ENCODE measurements at places on chromosomes 13 and 19.
A peak's percentile ranks its signal among the peaks of the same experiment; 100 is the strongest.

DNA sequence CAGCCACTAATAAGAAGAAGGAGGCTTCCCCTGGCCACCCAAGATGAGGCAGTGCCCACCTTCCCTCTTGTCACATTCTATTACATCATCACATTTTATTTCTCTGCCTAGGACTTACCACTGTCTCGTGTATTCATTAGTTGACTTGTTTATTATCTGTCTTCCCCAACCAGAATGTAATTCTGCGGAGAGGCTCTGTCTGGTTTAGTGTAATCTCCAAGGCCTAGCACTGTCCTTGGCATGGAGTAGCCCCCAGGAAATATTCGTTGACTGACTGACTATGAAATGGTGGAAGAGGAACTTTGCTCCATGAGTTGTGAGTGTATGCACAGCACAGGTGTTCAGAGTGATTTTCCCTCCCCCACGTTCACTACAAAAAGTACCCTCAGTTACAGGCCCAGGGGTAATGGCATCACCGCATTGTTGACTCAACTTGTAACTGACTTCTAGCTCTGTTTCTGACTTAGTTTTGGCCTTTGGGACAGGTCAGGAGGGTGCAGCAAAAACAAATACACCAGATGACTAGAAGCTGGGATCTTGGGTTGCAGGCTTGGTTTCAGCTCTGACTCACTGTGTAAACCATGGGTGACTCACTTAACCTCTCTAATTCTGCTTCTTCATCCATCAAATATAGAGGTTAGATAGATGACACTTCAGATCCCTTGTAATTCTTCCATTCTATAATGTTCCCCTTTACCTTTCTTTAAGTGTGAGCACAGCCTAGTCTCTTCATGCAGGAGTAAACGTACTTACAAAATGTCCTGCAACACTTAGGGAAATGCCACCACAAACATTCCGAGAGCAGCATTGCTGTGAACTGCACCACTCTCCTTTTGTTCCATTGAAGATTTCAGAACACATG is 229.7 kb downstream of the KCNRG start:
- DNase-seq: peak; percentile 28

GRCh38 chr13:41740479-41740878 is 220.4 kb downstream of the VWA8 start:
- no peak for DNase-seq

- no peak for DNase-seq
Observed at GRCh38 chr13:23477101-23477500, 43.6 kb upstream of the SACS start.

DNA sequence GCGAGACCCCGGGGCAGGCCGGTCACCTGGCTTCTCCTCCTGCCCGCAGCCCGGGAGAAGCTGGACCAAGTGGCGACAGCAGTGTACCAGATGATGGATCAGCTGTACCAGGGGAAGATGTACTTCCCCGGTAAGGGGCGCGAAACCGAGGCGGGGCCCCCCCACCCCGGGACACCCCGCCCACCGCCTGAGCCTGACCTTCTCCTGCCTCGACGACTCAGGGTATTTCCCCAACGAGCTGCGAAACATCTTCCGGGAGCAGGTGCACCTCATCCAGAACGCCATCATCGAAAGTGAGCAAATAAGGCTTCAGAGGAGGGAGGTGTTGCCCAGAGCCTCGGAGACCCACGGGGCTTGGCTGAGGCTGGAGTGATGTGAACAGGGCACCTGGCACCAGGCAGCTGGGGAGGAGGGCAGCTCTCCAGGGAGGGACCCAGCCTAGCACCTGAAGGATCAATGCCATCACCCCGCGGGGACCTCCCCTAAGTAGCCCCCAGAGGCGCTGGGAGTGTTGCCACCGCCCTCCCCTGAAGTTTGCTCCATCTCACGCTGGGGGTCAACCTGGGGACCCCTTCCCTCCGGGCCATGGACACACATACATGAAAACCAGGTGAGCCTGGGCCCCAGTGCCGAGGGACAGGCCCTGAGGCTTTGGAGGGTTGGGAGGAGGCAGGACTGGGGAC is 629 bp downstream of the IZUMO4 start:
- DNase-seq: no peak

GRCh38 chr19:8489561-8490394 is 12.7 kb downstream of the PRAM1 start:
- no peak for DNase-seq

DNA sequence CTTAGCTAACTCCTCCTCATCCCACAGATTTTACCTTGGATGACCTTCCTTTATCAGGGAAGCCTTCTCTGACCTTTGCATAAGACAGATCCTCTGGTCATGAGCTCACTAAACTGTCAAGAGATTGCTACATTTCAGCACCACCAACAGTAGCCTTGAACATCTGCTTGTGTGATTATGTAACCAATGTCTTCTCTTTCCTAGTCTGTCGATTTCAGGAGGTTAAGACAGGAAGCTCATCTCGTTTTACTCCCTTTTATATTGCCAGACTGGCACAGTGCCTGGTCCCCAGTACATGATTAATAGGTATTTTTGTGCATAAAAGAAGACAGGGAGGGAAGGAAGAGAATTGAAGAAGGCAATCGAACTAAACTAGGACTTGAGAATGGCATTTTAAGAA is 1697.7 kb downstream of the EFNB2 start:
- no peak for DNase-seq
